ENCODE measurements at places on chromosomes 2 and 18. TPM values are rescaled to one million over a fixed set of nuclear protein-coding genes. Genes with fewer than 3 reads are reported as not detected.

DNA sequence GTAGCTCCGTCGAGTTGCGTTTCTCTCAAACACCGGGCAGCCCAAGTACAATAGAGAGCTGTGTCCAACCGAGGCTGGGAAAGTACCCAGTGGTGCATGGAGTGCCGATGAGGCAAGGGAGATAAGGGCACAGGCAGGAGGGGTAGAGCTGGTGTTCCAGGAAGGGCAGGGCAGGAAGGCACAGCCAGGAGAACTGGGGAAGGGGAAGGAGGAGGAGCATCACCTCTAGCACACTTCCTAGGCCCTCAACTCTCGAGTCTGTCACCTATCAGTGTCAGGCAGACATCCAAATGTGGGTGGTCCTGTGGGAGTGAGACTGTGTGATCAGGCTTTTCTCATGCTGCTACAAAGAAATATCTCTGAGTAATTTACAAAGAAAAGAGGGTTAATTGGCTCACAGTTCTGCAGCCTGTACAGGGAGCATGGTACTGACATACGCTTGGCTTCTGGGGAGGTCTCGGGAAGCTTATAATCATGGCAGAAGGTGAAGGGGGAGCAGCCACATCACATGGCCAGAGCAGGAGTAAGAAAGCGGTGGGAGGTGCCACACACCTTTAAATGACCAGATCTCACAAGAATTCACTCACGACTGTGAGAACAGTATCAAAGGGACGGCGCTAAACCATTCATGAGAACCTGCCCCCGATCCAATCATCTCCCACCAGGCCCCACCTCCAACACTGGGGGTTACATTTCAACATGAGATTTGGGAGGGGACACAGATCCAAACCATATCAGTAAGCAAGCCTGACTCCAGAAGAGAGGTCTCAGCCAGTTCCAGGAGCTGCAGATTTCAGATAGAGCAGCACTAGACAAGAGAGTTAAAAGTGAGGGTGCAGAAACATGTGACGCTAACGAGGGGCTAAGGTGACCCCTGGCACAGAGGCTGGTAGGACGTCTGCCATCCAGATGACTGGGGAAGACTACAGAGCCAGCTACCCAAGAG, 75.7 kb downstream of the MBOAT2 start:
- H3K4me1 ChIP-seq, result no peaks in the 10 kb centered on the region
- no peak overlapping the region for H3K4me3 ChIP-seq
- no peak for DNase-seq

- H3K36me3 ChIP-seq, result no peaks in the 10 kb centered on the region
- peaks cover 7% of the 10 kb centered on the region for H3K4me1 ChIP-seq
- no peak overlapping the region for H3K27ac ChIP-seq
- H3K4me3 ChIP-seq, result no peak overlapping the region
- peak; percentile 75 for DNase-seq
Observed at GRCh38 chr2:113136828-113137775, 9.7 kb downstream of the IL1RN start.

DNA sequence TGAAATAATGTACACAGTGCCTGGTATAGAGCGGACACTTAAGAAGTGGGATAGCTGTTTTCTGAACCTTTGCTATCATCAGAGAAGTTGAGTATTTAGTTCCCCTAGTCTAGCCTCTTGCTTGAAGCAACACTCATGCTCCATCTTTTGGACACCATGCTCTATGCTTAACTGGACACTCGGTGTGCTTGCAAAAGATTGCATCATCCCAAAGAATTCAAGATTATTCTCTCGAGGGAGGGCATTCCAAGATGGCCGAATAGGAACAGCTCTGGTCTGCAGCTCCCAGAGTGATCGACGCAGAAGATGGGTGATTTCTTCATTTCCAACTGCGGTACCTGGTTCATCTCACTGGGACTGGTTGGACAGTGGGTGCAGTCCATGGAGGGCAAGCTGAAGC, 143.9 kb upstream of the FSHR start:
- H3K27ac ChIP-seq, result no peak overlapping the region
- H3K27me3 ChIP-seq, result no peaks in the 10 kb centered on the region
- DNase-seq, result no peak
- H3K36me3 ChIP-seq, result no peaks in the 10 kb centered on the region
- no peaks in the 10 kb centered on the region for H3K4me1 ChIP-seq
- no peak overlapping the region for H3K4me3 ChIP-seq

- H3K4me3 ChIP-seq, result no peak overlapping the region
- DNase-seq, result peak; percentile 80
- H3K27ac ChIP-seq, result no peak overlapping the region
- no peaks in the 10 kb centered on the region for H3K27me3 ChIP-seq
- H3K4me1 ChIP-seq, result peaks cover 14% of the 10 kb centered on the region
- H3K36me3 ChIP-seq, result no peaks in the 10 kb centered on the region
Observed at GRCh38 chr2:121095257-121096080, 189.5 kb downstream of the TFCP2L1 start.

DNA sequence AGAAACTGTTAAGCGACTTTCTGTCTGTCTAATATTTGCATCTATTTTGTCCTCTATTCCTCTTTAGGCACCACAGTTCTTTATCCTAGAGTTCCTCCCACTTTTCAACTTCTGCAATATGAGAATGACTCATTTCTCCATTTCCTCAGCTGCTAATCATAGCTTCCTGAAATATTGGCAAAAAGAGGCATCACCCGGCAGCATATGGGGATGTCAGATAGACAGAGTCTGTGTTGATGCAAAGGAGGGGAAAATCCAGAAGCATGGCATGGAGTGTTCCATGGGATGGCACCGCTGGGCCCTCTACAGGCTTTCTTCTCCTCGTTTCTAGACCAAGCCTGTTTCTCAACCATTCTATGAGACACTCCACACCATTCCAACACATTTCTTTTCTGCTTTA, 93.4 kb downstream of the DOCK10 start:
- no peaks in the 10 kb centered on the region for H3K36me3 ChIP-seq
- peaks cover 31% of the 10 kb centered on the region for H3K4me1 ChIP-seq
- no peak overlapping the region for H3K4me3 ChIP-seq
- H3K27ac ChIP-seq, result peak overlapping the region; percentile 24

DNA sequence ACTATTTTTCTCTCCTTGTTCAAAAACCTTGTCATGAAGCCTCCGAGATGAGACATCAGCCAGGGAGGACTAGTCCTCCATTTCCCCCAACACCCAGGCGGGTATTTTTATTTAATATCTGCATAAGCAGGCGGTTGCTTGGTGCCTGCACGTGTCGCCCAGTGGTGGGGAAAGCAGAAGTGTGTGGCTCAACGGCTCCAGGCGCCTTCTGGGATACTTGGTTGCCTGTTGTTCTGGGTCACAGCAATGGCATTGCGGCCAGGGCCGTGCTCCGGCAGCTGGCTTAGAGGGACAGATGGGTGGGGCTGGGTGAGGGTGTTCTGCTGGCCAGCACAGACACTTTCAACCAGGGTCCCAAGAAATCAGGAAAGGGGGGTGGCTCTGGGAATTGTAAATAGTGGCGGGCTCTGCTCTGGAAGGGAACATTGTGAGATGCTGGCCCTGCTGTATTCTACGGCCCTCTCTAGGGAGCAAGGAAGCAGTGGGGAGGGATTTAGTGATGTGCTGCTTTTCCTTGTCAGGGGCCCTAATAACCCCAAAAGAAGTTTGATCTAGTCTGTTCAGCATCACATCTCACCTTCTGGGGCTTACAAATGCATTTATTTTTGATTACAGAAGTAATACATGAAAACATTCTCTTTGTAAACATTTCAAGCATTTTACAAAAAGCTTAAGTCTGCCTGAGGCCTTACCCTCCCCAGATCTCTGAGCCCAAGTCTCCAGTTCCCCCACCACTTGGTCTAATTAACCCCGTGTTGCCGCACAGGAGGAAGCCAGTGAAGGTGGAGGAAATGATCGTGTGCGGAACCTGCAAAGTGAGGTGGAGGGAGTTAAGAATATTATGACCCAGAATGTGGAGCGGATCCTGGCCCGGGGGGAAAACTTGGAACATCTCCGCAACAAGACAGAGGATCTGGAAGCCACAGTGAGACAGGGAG, 1.1 kb downstream of the VAMP8 start:
- H3K27me3 ChIP-seq, result no peaks in the 10 kb centered on the region
- DNase-seq, result peak; percentile 78
- H3K36me3 ChIP-seq, result no peaks in the 10 kb centered on the region
- peak overlapping the region; percentile 85 for H3K27ac ChIP-seq
- H3K4me1 ChIP-seq, result peaks cover 19% of the 10 kb centered on the region

GRCh38 chr2:57947398-57947797, 99.2 kb upstream of the VRK2 start:
- H3K27ac ChIP-seq, result no peak overlapping the region
- no peak overlapping the region for H3K4me3 ChIP-seq
- no peaks in the 10 kb centered on the region for H3K4me1 ChIP-seq
- no peaks in the 10 kb centered on the region for H3K36me3 ChIP-seq
- no peaks in the 10 kb centered on the region for H3K27me3 ChIP-seq
- DNase-seq, result no peak

- no peaks in the 10 kb centered on the region for H3K27me3 ChIP-seq
- no peaks in the 10 kb centered on the region for H3K4me1 ChIP-seq
Observed at GRCh38 chr2:27863146-27863545, 27.0 kb downstream of the RBKS start.

DNA sequence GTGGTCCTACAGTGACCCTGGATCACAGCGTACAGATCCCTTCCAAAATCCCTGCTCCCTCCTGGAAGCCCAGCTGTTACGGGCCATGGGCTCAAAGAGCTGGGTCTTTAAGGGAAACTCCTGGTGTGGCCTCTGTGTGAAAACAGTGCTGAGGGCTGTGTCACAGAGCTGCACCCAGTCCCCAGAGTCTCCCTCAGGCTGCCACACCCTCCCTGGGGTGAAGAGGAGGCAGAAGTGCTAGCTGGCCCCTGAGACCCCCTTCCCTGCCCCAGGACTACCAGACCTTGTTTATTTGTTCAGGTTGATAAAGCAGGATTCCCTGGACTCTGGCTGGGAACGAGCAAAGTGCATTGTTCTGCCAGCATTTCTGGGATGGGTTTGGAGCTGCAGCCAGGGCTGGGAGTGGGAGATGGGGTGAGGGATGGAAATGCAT, 7.7 kb downstream of the ATOH8 start:
- peak; percentile 84 for DNase-seq
- no peaks in the 10 kb centered on the region for H3K27me3 ChIP-seq
- peaks cover 85% of the 10 kb centered on the region for H3K36me3 ChIP-seq
- peaks cover 97% of the 10 kb centered on the region for H3K4me1 ChIP-seq
- peak overlapping the region; percentile 16 for H3K27ac ChIP-seq

DNA sequence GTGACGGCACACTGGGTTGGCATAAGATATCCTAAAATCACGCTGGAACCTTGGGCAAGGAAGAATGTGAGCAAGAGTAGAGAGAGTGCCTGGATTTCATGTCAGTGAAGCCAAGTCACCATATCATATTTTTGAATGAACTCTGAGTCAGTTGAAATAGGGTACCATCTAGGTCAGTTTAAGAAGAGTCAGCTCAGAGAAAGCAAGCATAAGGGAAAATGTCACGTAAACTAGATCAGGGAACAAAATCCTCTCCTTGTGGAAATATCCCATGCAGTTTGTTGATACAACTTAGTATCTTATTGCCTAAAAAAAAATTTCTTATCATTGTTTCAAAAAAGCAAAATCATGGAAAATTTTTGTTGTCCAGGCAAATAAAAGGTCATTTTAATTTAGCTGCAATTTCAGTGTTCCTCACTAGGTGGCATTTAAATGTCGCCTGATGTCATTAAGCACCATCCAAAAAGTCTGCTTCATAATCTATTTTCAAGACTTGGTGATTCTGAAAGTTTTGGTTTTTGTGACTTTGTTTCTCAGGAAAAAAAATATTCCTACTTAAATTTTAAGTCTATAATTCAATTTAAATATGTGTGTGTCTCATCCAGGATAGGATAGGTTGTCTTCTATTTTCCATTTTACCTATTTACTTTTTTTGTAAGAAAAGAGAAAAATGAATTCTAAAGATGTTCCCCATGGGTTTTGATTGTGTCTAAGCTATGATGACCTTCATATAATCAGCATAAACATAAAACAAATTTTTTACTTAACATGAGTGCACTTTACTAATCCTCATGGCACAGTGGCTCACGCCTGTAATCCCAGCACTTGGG, 19.6 kb downstream of the RSAD2 start:
- no peaks in the 10 kb centered on the region for H3K36me3 ChIP-seq
- H3K4me1 ChIP-seq, result 0 out of 2 replicates have a peak, but pooled peaks cover 3% of the 10 kb centered on the region
- no peak overlapping the region for H3K4me3 ChIP-seq
- peak; percentile 56 for DNase-seq
- no peak overlapping the region for H3K27ac ChIP-seq

- no peaks in the 10 kb centered on the region for H3K36me3 ChIP-seq
- no peaks in the 10 kb centered on the region for H3K27me3 ChIP-seq
- no peaks in the 10 kb centered on the region for H3K4me1 ChIP-seq
- no peak overlapping the region for H3K4me3 ChIP-seq
- DNase-seq, result no peak
Observed at GRCh38 chr18:43303376-43303775, 26.1 kb upstream of the SYT4 start.

GRCh38 chr2:232537079-232537478, 2.4 kb upstream of the CHRNG start:
- H3K27me3 ChIP-seq, result no peaks in the 10 kb centered on the region
- peaks cover 23% of the 10 kb centered on the region for H3K4me1 ChIP-seq
- peak overlapping the region; percentile 1 for H3K27ac ChIP-seq
- no peak overlapping the region for H3K4me3 ChIP-seq

- no peak for DNase-seq
- no peak overlapping the region for H3K27ac ChIP-seq
- H3K4me1 ChIP-seq, result no peaks in the 10 kb centered on the region
- no peaks in the 10 kb centered on the region for H3K27me3 ChIP-seq
- H3K4me3 ChIP-seq, result no peak overlapping the region
- no peaks in the 10 kb centered on the region for H3K36me3 ChIP-seq
Observed at GRCh38 chr2:166768393-166769123, 119.7 kb upstream of the XIRP2 start.

- no peak for DNase-seq
- H3K36me3 ChIP-seq, result no peaks in the 10 kb centered on the region
- no peak overlapping the region for H3K4me3 ChIP-seq
- H3K4me1 ChIP-seq, result no peaks in the 10 kb centered on the region
- H3K27ac ChIP-seq, result no peak overlapping the region
Observed at GRCh38 chr2:122851972-122852531, 1096.6 kb downstream of the TSN start.

The ABCB11 gene
- total RNA-seq, result not detected

The NDUFS1 gene
- total RNA-seq, result 115 TPM

The CIB4 gene
- not detected for total RNA-seq

The SFT2D3 gene
- 10.0 TPM for total RNA-seq

The C2orf92 gene
- total RNA-seq, result 1.3 TPM

The PAX8 gene
- total RNA-seq, result 1.3 TPM

The HOXD4 gene
- not detected for total RNA-seq

The IL1RL1 gene
- total RNA-seq, result not detected

The DARS1 gene
- 141 TPM for total RNA-seq

The DNAJC5G gene
- total RNA-seq, result not detected
